ENCODE measurements at places on chromosomes 7 and 10.

DNA sequence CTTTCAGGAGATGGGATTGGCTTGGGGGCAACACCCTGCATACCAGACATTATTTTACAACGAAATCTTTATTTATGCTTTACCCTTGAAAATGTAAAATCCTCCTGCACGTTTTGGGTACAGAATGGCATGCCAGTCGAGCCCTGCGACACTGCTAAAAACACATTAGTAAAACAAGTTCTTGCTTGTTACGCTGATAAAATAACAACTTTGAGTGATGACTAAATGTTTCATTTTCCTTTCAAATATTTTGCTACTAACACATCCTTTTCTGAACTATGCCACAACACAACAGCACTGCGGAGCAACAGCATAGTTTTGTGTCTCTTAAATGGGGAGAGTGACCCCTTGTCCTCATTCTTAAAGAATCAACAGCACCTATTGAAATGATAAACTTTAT, 76.0 kb upstream of the SEMA3D start:
- DNase-seq, result no peak

GRCh38 chr7:113371416-113372043, 253.2 kb upstream of the SMIM30 start:
- no peak for DNase-seq

DNA sequence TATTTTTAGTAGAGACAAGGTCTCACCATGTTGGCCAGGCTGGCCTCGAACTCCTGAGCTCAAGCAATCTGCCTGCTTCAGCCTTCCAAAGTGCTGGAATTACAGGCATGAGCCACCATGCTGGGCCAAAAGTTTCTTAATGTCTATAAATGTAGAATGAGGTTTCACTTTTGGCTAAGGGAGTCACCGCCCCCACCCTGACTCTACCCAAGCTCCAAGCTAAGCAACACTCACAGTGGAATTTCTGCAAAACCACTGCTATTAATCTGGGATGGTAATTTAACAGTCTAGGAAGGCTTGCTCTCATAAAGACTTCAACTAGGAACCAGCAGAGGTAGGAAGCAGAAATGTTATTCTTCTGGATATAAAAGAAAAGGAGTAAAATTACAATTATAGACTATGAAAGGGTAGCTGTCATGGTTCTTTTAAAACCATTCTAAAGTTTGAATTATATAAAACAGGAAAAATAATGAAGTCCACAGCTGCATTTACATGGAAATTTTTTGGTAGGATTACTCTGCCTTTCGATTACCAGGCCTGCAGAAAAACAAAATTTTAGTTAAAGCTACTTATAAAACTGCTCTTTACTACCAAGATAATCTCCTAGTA, 211.6 kb downstream of the SFMBT2 start:
- DNase-seq, result no peak

GRCh38 chr7:94433224-94433623, 38.5 kb downstream of the COL1A2 start:
- no peak for DNase-seq

GRCh38 chr7:111174510-111174909, 83.6 kb downstream of the LRRN3 start:
- no peak for DNase-seq

- DNase-seq, result no peak
Observed at GRCh38 chr10:10872764-10873163, 144.9 kb upstream of the CELF2 start.

- DNase-seq, result no peak
Observed at GRCh38 chr7:127718340-127718679, 66.3 kb downstream of the SND1 start.

GRCh38 chr10:79939969-79940368, 8.9 kb downstream of the SFTPD start:
- DNase-seq, result no peak

GRCh38 chr7:15439853-15440252, 122.0 kb downstream of the AGMO start:
- no peak for DNase-seq

DNA sequence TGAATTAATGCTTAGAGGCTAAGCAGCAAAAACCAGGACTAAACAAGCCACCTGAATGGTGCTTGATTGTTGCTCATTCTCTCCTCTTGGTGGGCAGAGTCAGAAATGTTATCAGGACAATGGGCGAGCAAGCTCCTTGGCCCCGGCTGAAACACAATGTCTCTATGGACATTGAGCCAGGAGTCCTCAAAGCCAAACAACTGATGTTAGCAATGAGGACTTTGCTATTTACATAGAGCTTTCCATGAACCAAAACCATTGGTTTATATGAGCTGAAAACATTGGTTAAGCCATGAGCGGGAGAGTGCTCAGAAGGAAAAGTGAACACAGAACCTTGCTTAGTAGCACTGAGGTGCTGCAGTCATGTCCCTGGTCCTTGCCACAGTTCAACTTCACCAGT, 21.5 kb upstream of the NPVF start:
- DNase-seq, result no peak

DNA sequence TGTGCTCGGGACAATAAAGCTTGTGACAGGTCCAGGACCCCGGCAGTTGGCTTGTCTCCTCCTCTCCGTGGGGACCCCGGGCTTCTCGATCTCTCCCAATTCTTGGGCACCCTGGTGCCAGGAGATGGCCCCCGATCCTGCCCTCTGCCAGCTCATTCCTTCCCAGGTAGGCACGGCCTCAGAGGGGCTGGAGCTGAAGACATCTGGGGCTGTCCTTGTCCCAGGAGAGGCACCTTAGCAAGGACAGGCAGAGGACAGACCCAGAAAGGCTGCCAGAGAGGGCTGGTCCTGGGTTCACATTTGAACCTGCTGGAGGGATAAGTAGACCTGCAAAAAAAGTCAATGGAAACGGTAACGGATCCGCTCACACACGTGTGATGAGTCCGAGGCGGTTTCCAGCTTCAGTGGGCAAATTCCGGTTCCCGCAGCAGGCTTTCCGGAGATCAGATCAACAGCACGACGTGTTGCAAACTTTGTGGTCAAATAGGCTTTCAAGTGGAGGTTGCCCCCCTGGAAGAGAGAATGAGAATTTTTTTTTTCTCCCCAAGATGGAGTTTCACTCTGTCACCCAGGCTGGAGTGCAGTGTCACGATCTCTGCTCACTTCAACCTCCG, 47.7 kb upstream of the GTF2IRD1 start:
- no peak for DNase-seq

DNA sequence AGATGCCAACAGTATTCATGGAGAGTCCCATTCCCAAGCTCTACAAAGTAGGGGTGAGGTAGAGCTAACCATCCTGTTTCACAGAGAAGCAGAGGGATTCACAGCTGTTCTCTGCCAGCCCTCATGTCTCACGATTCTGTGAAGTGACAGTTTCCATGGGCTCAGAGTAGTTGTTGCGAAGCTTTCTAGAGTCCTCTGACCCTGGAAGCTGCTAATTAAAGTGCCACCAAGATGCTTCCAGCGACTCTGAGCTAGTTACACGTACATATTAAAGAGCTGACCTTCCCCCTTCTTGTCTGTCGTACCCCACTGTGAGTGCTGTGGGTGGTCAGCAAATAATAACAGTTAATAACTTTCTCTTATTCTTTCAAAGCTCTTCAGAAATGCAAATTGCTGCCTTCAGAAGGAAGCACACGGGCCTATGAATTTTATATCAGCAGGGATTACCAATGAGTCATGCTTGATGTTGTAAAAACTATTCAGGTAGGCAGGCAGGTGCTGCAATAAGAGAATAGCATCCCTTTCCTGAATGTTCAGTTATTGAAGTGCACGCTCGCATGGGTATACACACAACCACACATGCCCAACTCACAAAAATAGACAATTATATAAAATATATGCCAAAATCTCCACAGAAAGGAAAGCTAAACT, 34.1 kb downstream of the DNAJB9 start:
- DNase-seq, result no peak

GRCh38 chr7:155323001-155323638, 25.4 kb downstream of the INSIG1 start:
- DNase-seq, result no peak

- DNase-seq, result no peak
Observed at GRCh38 chr7:3244241-3244814, 56.7 kb upstream of the SDK1 start.

DNA sequence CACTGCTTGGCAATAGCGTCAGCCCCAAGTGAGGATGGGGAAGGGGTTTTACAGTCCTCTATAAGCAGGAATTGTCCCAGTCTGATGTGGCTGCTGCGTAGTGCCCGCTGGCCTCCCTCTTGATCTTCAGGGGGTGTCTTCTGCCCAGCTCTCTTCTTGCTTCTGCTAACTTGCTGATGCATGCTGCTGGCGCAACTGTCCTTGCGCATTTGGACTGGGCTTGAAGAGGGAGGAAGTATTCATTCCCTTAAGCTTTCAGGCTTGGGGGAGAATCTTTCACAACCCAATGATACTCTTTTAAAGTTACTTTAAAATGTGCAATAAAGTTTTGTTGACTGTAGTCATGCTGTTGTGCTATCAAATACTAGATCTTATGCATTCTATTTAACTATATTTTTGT, 10.3 kb downstream of the GALNT11 start:
- DNase-seq, result no peak

- DNase-seq, result no peak
Observed at GRCh38 chr10:8803992-8804391, 749.5 kb downstream of the GATA3 start.

DNA sequence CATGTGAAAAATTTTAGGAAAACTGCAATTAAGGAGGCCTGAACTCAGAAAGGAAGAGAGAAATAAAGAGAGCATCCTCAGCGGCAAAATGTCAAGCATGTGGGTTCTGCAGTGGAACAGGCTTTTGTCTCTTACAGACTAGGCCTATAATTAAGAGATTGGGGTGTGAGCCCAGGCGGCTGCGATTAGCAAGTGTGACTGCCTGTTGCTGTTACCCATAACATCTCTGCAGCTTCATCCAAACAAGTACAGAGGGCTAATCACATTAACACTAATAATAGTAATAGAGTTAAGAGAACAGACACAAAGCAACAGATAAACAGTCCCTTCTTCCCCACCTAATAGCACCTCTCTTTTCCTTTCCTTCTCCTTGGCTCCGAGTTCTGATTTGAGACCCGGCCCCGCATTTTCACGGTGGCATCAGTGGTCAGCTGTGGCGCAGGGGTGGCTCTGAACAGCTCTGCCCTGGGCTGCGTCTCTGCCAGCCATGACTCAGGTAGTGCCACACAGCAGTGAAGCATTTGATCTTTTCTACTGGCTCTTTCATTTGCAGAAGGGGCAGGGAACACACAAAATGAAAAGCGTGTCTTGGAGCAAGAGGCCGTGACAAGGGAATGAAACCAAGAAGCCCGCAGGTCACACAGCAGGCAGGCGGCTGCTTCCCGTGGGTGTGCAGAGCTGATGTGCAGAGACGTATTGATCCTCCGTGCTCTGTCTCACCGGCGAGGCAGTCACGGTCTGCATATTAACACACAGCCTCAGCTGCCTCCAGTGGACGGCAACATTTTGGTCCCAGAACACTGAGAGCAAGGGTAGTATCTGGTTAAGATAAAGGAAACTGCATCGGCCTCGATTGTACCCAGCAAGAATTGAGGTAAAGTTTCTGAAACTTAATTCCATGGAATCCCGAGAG, 103.1 kb downstream of the KLF6 start:
- no peak for DNase-seq

DNA sequence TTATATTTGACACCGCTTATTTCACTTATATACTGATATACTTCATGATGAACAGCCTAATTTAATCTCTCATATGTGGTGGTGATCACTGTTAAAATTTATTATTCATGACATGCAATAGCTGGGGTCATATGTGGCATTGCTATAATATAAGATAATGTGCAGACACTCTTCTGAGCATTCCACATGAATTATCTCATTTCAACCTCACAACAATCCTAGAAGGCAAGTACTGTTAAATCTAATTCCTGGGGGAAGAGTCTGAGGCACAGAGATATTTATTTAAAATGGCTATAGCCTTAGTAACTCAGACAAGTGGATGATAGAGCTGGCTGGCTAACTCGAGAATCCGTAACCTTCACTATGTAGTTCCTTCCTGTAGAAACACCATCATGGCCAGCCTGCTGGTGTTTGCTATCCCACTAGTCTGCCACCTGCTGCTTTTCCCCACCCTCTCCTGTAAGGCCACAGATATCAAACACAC, 46.6 kb upstream of the A1CF start:
- DNase-seq, result no peak

DNA sequence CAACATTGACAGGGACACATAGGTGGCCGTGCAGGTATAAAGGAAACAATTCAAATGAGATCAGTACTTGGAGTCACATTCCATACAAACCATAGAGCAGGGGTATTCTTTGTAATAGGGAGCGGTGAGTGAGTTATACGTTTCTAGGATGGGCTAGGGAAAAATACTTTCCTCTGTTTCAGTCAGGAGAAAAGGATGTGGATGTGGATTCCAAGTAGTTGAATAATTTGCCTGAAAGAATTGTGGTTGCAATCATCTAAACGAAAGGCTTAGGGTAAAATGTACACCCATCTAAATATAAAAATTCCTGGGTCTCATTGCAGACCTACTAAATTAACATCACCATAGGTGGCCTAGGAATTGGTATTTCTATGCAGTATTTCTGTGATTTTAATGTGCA, 270.7 kb upstream of the IGFBP3 start:
- DNase-seq, result no peak

- no peak for DNase-seq
Observed at GRCh38 chr7:152894295-152895170, 135.0 kb downstream of the ACTR3B start.

DNA sequence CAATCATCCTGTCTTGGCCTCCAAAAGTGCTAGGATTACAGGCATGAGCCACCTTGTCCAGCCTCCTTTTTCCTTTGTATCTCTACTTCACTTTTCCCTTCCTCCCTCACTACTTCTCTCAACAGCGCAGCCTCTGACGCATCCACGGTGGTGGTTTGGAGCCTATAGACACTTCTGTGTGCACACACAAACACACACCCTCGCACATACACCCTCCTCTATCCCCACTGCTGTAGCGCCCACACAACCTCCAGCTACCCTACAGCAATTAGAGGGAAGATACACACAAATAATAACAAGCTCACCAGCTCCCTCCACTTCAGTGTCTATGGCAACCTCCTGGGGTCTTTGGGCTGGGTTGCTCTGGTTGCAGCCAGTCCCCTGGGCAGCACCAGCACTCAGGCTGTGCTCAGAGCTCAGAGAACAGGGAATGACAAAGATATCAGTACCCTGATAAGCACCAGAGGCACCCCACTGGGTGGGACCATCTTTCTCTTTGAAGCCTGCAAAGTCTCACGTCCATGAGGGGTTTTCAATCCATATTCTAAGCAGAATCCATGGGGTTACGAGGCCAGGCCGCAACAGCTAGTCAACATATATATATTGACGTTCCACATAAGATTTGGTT, 3.3 kb upstream of the CAMK2G start:
- no peak for DNase-seq

- DNase-seq, result no peak
Observed at GRCh38 chr7:4797858-4798705, 22.7 kb downstream of the AP5Z1 start.

GRCh38 chr7:48130658-48131108, 40.6 kb upstream of the ABCA13 start:
- DNase-seq, result no peak

GRCh38 chr7:144820552-144820951, 15.3 kb downstream of the TPK1 start:
- DNase-seq, result no peak

DNA sequence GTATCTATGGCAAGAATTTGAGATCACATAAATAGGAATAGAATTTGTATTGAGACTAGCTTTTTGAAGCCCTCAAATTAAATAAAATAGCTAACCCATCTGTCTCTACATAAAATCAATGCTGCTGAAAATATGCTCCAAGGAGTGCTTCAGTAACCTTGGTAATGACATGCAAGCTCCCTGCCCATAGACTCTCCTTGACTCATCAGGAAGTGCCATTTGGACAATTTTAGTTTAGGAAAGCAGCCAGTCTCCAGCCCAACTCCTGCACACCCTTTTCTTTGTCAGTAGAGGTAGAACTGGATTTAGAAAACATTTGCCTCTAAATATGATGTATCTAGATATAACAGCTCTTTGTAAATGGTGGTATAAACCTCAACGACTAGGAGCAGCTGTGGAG, 69.9 kb upstream of the PTPRZ1 start:
- no peak for DNase-seq

Data from NK-92 treated with Interleukin-12 subunit alpha and Interleukin-12 subunit beta, amount 100 ng/mL, for 24 hours (cell line).